ENCODE measurements at places on chromosomes 2 and 18.

- DNase-seq: no peak
These were observed 134.8 kb downstream of the DDX1 start for GRCh38 chr2:15726321-15727057.

DNA sequence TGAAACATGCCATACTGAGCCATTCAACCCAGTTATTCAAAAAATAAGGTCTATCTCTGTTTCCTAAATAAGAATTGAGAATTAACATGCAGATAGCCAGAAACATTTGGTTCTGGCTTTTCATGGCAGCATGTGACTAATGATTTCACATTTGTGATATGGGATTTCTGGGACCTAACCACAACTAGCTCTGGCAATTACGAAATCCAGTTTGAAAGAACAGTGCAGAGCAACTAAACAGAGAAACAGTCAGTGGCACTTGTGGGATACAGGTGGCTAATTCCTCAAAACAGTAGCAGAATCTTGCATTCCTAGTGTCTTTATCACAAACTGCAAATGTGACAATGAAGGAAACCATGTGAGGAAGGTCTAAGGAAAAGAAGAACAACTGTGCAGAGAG is 637.8 kb upstream of the CHAC2 start:
- DNase-seq: peak; percentile 87

DNA sequence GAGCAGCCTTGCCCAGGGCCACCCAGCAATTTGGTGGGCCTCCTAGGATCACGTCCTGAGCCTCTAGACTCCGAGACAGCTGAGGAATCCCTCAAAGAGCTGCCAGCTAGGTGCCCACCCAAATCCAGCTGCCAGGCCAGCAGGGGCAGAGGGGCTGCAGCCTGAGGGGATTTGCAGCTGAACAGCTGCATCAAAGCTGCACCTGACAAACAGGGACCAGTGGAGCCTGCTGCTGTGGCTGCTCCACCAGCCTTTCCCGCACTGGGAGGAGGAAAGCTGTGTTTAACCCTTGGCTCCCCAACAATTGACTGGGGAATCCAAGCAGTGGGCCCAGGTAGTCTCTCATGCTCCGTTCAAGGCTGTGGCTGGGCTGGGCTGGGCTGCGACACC is 8.2 kb downstream of the ADRA2B start:
- DNase-seq: no peak

DNA sequence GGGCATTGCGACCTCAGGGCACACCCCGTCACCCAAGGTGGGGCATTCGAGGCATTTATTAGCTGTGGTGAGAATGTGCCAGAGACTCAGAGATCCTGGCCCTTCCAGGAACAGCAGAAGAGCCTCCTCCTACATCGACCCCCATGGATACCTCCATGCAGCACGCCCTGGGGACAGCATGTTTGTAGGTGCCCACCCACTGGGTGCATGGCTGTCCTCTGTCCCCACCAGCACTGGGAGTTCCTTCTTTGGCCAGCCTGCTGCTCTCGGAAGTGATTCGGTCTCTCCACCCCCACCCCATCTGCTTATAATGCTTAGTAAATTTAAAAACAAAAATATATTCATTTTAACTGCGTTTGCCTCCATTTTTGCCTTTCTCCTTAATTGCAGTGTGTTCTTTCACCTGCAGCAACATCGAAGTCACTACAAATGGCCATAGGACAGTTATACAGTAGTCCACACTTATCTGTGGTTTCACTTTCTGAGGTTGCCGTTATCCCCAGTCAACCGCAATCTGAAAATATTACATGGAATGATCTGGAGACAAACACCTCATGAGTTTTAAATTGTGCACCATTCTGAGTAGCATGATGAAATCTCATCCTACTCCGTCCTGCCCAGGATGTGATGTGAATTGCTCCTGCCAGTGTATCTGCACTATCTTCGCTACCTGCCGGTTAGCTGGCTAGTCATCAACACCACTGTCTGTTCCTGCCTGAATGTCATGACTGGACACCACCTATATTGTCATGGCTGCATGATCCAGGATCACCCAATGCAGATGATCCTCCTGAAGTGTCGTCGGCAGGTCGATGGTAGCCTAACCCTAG is 29.6 kb upstream of the ZCCHC2 start:
- no peak for DNase-seq

- DNase-seq: peak; percentile 45
These were observed 1.5 kb downstream of the VAMP5 start for GRCh38 chr2:85585781-85586105.

DNA sequence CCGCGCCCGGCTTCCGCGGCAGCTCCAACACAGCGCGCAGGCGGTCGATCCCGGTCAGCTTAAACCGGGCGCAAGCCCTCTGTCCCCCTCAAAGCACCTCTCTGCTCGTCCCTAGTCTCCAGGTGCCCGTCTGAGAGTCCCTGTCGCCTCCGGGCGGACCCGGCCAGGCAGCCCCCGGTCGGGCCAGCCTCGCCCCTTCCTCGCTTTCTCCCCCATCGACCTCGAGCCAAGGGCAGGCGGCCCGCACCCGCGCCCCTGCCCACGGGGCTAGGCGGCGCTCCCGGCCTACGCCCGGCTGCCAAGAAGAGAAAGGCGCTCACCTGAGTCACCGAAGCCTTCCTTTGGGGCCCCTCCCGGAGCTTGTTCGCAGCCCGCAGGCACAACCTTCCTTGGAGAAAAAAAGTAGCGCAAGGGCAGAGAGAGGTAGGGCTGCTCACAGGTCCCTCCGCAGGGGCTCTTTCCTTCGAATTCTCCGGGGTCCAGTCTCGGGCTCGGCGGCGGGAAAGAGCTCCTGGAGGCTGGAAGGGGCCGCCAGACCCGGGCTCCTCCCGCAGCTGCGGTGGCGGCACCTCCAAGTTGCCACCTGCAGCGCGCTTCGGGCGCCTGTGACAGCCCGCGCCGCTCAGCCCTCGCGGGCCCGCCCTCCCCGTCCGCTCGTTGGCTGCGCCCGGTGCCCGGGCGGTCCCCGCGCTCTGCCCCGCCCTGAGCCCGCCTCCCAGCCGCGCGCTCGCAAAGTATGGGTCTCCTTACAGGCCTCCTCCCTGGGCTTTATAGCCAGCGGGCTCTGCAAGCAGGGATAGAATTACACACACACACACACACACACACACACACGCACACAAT is 86.5 kb upstream of the EPB41L3 start:
- no peak for DNase-seq

DNA sequence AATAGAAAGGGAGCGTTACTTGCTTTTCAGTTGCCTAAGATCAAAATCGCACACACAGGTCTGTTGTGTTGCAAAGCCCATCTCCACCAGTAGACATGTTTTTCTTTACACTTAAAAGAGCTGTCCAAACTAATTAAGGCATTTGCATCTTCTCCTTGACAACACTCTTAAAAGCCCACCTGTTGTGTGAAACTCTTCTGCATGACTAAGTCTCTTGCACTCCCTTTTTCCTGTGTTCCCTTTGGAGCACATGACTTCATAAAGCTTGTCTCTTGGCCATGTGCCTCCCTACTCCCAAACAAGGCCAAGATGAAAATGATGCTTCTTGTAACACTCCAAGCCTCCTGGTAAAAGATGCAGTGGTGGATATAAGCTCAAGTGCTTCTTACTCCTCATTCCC is 26.1 kb downstream of the PID1 start:
- peak; percentile 39 for DNase-seq

DNA sequence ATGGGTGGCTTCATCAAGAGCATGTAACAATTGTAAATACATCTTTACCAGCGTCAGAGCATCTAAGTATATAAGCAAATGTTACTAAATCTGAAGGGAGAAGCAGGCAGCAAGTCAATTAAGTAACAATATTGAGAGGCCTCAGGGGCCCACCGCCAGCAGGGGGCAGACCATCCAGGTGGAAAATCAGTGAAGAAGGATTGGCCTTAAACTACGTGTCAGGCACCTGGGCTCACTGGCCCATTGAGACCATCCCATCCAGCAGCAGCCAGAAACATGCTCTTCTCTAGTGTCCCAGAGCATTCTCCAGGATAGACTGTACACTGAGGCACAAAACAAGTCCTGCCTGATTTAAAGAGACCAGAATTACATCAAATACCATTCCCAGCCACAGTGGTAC is 96.2 kb upstream of the SNTG2 start:
- DNase-seq: no peak

- no peak for DNase-seq
These were observed 2.0 kb downstream of the ABHD3 start for GRCh38 chr18:21702602-21703001.

- DNase-seq: no peak
These were observed 45.4 kb upstream of the CTAGE1 start for GRCh38 chr18:22463076-22463475.

DNA sequence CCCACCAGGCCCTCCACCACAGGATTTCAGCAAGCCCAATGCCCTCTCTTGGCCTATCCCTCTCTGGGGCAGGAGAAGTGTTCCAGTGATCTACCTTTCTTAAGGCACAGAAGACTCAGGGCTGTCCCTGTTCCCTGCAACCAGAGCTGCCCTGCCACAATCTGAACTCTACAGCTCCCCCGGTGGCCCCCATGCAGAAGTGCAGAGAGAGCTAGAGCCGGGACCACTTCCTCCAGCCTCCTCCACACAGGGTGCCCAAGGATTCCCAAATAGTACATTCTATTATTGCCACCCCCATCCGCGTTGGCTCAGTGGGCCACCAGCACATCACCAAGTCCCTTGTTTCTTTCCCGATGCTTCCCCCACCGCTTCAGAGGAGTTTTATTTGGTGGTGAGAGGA is 114.8 kb upstream of the PTPRM start:
- DNase-seq: peak; percentile 22

DNA sequence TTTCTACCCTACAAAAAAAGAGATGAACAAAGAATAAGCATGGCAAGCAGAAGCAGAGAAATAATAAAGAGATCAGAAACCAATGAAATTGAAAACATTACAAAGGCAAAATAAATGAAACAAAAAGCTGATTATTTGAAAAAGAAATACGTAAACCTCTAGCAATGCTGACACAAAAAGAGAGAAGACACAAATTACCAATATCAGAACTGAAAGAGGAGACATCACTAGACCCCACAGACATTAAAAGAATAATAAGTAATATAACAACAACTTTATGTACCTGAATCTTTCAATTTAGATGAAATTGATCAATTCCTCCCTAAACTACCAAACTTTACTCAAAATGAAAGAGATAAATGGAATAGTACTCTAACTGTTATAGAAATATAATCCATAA is 75.9 kb downstream of the TMEM163 start:
- no peak for DNase-seq

GRCh38 chr18:23936381-23936958 is 78.1 kb upstream of the TTC39C start:
- DNase-seq: no peak

DNA sequence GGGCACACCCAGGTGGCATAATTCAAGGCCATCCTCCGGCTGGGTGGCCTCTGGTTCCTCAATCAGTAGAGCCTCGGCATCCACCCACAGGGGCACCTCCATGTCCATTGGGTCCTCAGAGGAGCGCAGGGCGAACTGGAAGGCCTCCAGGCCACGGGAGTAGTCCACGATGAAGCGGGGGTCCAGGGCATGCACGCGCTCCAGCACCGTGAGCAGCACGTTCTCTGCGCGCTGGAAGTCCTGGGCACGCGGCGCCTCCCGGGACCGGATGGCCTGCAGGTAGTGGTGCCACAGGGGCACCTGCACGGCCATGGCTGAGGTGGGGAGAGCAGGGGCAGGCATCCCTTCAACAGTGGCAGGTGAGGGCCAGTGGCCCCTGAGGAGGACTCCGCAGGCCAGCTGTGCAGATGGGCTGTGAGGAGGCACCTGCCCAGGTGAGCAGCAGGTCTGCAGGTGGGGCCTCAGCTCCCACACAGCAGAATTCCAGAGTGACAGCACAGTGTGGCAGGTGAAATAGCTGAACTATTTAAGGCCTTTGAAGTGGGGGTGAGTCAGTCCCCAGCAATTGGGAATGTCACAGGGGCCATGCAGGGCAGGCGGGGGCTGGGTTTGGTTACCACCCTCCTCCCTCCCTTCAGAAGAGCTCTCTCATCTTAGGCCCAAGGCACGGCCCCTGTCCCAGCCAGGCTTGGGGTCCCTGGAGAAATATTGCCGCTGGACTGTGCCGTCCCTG is at the start of gene MAB21L4:
Gene MAB21L4, minus strand, starts transcription at position 501 of the 733 bp plus-strand sequence. Its CDS starts 159 bp downstream, at position 342.
- DNase-seq: no peak

DNA sequence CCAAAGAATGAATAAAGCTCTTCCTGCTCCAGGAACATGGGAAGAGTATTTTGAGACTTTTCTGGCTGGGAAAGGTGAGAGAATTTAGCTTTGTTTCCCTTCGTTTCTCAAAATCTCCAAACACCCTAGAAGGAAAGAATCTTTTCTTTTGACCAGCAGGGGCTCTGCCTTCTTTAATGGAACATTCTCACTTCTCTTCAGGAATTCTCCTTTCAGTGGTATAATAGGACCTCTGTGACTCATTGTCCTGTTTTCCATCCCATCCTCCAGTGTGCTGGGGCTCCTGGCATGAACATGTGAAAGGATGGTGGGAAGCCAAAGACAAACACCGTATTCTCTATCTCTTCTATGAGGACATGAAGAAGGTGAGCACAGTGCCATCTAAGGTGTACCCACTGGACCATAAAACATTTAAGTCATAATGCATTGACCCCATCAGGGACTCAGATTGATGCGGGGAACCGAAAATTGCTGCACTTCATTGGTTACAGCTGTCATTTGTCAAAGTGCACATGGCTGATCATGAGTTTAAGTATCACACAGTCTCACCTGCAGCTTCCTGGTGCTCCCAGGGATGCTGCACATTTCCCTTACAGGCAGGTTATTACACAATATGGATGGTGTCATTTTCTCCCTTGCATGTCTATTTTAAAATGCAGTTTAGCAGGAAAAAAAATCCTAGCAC is 5.5 kb downstream of the SULT1C4 start:
- peak; percentile 17 for DNase-seq

- DNase-seq: no peak
These were observed 144.9 kb downstream of the SCG2 start for GRCh38 chr2:223457301-223457700.

DNA sequence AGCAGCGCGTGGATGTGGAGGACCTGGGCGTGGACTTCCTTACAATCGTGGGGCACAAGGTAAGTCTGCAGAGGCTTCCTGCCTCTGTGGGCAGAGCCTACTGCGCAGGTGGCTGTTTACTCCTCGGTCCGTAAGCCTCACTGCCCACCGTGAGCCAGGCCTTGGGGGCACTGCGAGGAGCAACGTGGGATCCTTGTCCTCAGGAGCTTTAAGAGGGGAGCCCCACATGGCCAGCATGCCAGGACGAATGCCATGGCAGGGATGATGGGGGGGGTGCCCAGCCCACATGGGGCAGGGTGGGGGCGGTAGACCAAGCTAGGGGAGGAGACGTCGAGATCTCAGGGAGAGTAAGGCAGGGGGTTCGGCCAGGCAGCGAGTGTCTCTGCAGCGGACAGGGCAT is 18.0 kb upstream of the ESPNL start:
- DNase-seq: no peak

- DNase-seq: no peak
These were observed 47.9 kb downstream of the BOLA3 start for GRCh38 chr2:74099835-74100234.

DNA sequence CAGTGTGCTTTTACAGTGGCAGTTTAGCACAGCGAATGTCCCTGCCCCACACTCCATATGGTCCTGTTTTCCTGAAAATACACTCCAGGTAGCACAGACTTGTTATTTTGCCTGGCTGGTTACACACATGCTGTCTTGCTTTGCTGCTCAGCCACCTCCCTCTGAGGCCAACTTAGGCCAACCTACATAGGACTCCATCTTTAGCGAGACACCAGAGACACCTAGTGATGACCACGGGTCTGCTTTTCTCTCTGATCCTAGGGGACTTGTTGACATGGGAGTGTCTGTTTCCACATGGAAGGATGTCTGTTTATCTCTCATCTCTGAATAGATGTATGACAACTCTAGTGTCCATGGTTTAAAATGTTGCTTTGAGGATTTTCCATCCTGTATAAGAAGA is 43.3 kb downstream of the PLEKHB2 start:
- DNase-seq: no peak
